ENCODE measurements at places on chromosomes 16 and 17.

GRCh38 chr17:56867948-56868376 lies 34.0 kb downstream of the DGKE start:
- DNase-seq = no peak

- no peak for DNase-seq
Measured at GRCh38 chr17:34913001-34913400, 48.3 kb downstream of the CCT6B start.

GRCh38 chr17:82309656-82310570 lies 7.5 kb downstream of the CD7 start:
- no peak for DNase-seq

DNA sequence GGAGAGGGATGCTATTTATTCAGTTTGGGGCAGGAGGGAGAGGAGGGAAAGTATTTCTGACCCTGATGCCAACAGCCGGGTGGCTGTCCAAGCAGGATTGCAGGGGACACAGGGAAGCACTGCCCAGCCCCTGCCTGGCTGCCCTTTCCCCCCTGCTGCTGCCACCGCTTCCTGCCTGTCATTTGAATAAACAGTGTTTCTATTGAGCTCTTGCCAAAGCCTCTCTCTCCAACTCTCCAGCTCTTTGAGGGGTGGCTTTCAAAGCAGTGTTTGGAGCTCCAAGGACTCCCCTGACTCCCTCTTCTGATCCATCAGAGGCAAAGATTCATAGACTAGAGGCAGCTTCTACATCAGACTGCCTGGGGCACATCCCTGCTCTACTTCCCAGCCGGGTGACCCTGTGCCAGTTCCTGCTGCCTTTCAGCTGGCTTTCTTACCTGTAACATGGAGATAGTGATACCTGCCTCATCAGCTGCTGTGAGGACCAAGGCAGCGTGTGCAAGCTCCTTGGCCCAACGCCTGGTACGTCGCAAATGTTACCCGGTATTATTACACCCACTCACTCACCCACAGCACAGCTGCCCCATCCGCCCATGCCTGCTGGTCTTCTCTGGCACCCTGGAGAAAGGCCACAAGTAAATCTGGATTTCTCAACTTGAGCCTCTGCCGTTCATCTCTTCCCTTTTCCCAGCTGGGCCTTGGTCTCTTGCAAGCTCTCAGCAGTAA lies 9.5 kb downstream of the PROCA1 start:
- no peak for DNase-seq

DNA sequence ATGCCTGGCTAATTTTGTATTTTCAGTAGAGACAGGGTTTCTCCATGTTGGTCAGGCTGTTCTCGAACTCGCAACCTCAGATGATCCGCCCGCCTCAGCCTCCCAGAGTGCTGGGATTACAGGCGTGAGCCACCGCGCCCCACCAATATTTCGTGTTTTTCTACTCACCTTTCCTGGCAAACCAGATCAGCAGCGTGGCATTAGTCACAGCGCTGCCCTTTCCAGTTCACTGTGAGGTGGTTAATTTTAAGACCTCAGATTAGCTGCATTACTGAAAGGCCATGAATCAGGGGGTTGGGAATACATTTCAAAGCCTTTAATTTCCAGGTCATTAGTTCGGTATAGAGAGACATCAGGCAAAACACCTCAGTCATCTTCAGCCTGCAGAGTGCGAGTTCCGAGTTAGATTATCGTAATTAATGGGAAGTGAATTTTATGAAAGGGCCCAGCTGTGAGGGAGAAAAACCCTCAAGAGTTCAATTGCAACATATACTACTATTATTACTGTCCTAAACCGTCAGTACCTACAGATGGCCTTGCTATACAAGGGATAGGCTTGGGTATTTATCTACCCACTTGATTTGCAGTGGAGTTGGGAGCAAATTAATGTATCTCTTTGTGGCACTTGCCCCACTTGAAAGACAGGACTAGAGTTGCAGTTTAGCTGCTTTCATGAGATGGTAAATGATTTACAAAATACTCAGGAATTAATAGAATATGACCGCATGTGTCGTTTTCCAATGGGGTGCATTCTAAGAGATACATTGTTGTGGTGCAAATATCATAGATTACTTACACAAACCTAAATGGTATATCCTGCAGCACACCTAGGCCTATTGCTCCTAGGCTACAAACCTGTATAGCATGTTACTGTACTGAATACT lies 2.1 kb upstream of the USP32 start:
- no peak for DNase-seq

- no peak for DNase-seq
Measured at GRCh38 chr16:81488687-81489411, 44.2 kb downstream of the CMIP start.

- no peak for DNase-seq
Measured at GRCh38 chr17:5380491-5381135, 38.8 kb downstream of the NUP88 start.

DNA sequence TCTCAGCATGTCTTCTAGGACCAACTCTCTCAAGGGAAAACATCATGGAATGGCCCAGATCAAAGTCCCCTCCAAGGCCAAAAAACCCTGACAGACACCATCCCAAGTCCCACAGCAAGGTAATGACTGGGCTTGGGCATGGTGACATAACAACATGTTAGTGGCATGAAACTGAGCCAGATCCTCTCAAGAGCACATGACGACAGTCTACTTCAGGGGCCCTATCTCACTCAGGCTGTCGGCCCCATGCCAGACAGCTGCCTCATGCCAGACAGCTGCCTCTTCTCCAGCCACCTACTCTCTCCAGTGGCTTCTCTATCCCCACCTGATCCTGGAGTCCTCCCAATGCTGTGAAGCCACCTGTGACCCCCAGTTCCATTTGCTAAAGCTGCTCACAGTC lies 18.4 kb downstream of the HSD11B2 start:
- no peak for DNase-seq

DNA sequence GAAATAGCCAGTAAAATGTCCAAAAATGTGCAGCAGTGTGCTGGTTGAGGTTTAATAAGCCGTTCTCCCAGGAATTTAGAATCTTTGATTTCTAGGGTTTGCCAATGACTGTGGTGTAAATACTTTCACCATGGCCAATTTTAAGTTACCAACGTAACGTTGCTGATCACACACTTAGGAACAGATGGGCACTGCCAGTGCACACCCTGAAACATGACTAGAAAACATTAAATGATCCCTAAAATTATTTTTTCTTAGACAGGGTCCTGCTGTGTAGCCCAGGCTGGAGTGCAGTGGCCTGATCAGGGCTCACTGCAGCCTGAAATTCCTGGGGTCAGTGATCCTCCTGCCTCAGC lies 3.2 kb downstream of the CA5A start:
- DNase-seq = no peak

- no peak for DNase-seq
Measured at GRCh38 chr16:86496929-86497461, 13.3 kb upstream of the FOXF1 start.

- no peak for DNase-seq
Measured at GRCh38 chr17:7915179-7915610, 894 bp downstream of the RNF227 start.

GRCh38 chr17:72743037-72743467 lies 349.4 kb downstream of the SLC39A11 start:
- DNase-seq = no peak

DNA sequence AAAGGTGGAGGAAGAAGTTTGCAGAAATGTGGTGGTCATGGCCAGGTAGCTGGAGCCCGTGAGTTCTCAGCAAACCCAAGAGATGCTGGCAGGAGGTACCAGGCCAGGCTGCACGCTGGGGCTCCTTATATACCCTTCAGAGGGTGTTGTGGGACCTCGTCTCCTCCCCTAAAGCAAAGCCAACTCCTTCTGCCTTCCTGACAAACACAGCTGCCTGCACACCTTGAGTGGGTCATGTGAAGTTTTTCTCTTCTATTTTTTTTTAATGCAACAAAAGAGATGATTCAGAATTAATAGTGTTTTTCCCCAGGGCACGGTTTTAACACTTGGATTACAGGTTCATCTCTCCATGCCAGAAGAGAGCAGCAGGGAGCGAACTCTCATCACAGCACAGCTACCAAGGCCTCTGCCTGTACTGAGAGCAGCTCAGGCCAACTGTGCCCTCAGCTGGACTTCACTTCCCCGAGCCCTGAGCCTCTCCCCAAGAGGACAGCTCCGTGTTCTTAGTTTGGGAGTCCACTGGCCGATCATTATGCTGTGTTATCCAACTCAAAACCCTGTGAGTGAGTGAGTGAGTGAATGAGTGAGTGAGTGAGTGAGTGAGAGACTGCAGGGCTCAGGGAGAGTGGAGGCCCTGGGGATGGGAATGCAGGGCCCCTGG lies at the start of gene KRT15:
KRT15 (minus strand) TSS at position 102 of the 661 bp plus-strand sequence; CDS start at position 39, 63 bp downstream.
- no peak for DNase-seq

All from fibroblast of skin of left biceps (primary cell).